Activated naive CD4-positive, alpha-beta T cell treated with anti-CD3 and anti-CD28 coated beads, Interleukin-2, amount 50 U/mL, for 72 hours (primary cell): ENCODE measurements at places on chromosomes 16 and 17. TPM values are rescaled to one million over a fixed set of nuclear protein-coding genes. Genes with fewer than 3 reads are reported as not detected.

Gene CDK10
- total RNA-seq, result 151 TPM

Gene CLEC18B
- total RNA-seq, result 0.49 TPM

DNA sequence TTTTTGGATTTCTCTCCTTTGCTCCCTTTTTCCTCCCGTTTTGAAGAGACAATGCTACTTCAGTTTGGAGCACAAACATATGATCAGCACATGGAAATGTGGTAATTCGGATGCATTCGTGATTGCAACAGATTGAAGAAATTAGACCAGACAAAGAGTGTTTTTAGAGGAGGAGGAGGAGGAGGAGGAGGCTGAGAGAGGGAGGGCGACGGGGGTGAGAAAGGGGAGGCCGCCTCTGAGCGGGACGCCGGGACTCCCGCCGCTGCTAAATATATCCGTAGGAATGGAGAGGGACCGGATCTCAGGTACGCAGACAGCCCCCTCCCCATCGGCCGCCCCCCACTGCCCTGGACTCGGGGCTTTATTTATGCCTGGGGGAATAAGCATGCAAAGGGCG lies 179.3 kb downstream of the SEC14L1 start:
- no peak for DNase-seq

- no peak for DNase-seq
Observed at GRCh38 chr16:27195941-27196595, 7.3 kb upstream of the KDM8 start.

DNA sequence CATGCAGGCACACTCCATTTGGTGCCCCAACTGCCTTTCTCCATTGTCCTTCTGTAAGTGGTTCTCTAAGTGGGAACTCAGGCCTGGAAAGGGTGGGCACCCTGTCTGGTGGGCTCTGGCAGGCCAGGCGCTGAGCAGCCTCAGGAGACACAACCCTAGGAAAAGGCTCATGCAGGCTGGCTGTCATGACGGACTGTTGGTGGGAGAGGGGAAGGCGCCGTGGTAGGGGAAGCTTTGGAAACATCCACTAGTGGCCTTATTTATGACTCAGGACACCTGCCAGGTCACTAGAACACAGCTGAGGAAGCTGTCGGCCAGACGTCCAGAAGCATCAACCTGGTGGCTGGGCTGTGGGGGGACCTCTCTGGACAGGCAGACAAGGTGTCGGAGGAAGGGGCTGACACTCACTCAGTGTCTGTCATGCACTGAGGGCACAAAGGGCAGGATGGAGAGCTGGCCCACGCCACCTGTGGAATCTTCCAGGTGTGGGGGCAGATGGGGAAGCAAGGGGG lies 216.0 kb downstream of the SEC14L1 start:
- no peak for DNase-seq
